ENCODE measurements at places on chromosomes 12 and 14.

DNA sequence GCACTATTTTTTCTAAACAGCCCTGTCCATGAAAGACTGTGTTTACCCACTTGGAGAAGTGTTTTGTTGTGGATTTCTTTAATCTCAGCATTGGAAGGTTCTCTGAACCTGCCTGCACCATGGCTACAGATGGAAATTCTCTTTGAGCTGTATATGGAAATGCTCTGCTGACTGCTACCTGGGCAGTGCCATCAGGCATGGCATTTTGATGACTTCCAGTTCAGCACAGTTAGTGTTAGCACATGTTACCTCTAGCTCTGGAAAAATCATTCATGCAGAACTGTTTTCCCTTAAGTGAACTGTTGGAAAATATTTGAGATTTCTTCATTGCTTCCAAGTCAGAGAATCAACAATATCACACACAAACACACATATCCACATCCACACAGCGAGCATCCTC lies 52.6 kb upstream of the RIC8B start:
- DNase-seq: no peak

DNA sequence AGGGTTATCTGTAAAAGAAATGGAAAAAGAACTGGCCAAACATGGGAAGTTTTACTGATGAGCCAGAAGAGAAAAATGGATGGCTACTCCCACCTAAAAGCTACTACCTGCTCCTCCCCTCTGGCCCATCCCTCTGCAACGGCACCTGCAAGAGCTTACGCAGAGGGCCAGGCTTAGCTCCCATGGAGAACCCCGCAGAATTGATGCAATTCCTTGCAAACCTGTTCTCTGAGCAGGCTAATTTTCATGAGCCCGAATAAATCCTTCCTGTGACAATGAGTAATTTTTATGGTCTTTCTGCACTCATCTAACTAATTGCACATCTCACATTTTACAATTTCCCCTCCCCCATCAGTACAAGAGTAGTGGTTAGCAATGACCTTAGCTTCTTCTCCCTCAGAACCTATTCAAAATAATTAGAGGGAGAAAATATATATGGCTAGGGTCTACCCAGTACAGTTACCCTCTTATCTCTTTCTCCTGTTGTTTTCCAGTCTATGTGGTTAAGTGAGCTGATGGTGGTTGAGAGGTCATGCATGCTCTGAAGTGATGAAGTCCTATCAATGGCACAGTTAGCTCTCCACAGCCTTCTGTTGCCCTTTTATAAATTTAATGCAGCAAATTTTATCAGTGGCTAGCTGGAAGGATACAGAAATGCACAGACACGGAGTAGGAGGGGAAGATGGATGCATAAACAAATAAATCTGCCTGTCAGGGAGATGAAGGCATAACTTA lies 67.7 kb upstream of the NTF3 start:
- DNase-seq: no peak

DNA sequence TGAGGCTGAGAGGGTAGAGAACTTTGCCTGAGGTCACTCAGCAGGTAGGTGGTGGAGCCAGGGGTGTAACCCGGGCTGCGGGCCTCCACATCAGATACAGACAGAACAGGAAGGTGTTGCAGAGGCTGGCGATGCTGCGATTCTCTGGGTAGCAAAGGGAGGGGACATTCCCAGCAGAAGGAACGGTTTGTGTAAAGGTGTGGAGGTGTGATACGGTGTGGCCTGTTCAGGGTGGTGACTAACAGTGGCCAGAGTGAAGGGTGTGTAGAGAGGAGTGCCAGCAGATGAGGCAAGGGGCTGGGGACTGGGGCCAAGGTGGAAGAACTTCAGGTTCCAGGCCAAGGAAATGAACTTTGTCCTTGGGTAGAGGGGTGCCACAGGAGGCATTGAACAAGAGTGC lies 18.2 kb upstream of the FAIM2 start:
- no peak for DNase-seq

DNA sequence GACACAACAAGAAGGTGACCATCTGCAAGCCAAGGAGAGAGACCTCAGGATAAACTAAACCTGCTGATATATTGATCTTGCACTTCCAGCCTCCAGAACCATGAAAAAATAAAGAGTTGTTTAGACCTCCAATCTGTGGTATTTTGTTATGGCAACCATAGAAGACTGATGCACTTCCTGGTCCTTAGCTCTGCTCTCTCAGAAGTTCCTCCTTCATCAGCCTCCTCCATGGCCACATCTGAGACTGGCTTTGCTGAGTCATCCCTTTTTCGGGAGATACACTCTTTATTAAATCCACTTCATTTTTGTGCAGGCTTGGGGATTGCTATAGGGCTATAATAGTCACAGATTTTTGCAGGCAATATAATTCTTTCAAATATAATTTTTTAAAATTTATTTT lies 89.6 kb upstream of the ATF7IP start:
- DNase-seq: no peak

DNA sequence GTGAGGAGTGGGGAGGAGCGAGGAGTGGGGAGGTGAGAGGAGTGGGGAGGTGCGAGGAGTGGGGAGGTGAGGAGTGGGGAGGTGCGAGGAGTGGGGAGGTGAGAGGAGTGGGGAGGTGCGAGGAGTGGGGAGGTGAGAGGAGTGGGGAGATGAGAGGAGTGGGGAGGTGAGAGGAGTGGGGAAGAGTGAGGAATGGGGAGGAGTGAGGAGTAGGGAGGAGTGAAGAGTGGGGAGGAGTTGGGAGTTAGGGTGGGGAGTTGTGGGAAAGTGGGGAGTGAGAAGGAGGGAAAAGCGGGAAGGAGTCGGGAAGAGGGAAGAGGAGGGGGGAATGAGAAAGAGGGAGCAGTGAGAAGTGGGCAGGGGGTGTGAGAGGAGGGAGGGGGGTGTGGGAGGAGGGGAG lies 86.1 kb downstream of the B4GALNT3 start:
- no peak for DNase-seq

DNA sequence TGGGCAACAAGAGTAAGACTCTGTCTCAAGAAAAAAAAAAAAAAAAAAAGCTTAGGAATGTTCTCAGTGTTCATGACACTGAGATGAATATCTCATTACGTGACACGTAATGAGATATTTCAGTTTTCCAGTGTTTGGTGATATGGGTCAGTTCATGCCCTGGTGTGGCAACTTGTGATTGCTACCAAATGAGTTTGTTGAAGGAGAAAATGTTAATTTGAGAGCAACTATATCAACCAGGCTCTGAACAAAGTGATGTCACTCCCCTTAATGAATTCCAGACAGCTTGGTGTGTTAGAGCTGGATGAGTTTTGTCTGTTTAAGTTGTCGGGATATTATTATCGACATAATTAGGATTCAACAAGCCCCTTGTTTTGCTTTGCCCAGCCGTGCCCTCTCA lies 211.7 kb downstream of the DPF3 start:
- no peak for DNase-seq

GRCh38 chr12:91968076-91968776 lies 177.4 kb downstream of the BTG1 start:
- DNase-seq: no peak

DNA sequence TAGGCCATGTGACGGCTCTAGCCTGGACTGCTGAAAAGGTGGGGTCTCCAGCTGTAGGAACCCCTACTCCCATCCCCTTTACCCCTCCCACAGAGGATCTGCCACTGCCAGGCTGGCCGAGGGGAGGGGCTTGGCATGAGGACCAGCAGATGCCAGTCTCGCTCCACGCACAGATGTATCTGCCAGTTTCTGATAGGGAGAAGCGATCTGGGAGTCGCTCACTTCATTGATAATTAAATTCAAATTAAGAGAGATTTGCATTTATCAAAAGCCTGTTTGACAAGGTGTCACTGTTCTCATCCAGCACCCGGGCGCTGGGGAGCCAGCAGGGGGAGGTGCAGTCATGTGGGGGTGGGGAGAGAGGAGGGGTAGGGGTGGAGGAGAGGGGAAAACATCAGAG lies 217.6 kb upstream of the MYL2 start:
- no peak for DNase-seq

DNA sequence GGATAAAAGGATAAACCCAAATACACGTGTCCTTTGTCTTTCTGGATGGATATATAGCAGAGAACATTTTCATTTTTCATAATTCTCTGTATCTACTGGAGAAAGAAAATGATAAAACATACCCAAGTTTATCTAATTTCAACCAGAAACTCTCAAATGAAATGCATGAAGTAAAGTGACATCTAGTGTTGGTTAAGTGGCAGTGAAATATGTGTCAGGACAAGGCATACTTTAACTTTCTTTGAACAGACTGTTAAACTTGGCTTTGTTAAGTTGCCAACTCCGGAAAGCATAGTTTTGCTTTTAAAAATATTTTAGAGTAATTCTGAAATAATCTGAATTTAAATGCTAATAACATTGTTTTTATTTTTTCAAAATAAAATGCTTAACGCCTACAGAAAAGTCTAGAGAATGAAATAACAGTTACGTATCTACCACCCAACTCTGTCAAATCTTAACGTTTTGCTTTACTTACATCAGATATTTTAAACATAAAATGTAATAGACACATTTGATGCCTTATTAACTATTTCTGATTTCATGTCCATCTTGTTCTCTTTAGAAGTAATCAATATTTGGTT lies 25.2 kb upstream of the NTN4 start:
- peak; percentile 25 for DNase-seq

DNA sequence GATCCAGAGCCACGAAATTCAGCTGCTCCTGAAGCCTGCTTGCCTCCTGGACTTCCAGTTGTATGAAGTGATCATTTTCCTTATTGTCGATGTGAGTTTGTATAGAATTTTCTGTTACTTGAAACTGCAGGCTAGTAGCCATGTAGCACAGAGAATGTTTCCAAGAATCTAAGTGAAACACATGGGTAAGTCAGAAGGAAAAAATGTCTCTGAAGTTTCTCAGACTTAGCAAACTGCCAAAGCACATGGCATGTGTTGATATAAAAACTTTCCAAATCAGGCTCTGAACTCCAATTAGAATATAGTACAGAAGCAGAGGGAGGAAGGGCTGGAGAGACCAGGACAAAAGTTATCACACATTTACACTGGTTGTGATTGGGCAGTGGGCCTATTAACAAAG lies 9.8 kb upstream of the PCNX1 start:
- DNase-seq: no peak

DNA sequence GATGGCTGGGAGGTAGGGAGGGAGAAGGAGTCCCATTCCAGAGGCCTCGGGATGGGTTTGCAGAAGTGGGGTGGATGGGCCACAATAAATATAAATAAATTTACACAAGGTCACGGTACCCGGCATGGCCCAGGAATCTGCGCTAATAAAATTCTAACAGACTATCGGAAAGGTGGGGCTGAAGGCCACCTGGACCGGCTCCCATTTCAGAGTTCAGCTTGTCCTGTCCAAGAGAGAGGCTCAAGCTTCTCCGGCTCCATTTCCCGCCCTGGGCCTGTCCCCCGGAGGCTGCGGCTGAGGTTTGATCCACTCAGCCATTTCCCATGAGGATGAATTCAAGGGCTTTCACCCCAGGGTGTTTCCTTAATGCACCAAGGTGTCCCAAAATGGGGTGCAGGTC lies 30.2 kb downstream of the FOXN4 start:
- no peak for DNase-seq

DNA sequence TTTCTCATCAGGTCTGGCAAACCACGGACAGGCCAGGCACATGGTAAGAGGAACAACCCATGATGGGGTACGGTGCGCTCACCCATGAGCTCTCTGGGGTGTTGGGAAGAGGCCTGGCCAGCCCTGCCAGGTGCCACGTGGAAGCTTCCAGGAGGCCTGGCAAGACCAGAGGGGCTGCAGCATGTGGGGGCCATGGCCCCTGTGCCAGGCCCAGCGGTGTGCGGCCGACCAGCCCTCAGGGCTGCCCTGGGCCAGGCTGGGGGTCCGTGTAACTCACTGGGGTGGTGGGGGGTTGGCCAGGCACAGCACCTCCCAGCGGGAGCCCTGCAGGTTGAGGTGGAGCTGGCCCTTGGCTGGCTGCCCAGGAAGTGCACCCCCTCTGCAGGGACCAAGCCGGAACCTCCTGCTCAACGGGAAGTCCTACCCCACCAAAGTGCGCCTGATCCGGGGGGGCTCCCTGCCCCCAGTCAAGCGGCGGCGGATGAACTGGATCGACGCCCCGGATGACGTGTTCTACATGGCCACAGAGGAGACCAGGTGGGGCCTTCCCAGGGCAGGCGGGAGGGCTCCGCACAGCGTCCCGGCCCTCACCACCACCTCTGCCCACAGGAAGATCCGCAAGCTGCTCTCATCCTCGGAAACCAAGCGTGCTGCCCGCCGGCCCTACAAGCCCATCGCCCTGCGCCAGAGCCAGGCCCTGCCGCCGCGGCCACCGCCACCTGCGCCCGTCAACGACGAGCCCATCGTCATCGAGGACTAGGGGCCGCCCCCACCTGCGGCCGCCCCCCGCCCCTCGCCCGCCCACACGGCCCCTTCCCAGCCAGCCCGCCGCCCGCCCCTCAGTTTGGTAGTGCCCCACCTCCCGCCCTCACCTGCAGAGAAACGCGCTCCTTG lies 4.9 kb upstream of the CRIP2 start:
- no peak for DNase-seq

DNA sequence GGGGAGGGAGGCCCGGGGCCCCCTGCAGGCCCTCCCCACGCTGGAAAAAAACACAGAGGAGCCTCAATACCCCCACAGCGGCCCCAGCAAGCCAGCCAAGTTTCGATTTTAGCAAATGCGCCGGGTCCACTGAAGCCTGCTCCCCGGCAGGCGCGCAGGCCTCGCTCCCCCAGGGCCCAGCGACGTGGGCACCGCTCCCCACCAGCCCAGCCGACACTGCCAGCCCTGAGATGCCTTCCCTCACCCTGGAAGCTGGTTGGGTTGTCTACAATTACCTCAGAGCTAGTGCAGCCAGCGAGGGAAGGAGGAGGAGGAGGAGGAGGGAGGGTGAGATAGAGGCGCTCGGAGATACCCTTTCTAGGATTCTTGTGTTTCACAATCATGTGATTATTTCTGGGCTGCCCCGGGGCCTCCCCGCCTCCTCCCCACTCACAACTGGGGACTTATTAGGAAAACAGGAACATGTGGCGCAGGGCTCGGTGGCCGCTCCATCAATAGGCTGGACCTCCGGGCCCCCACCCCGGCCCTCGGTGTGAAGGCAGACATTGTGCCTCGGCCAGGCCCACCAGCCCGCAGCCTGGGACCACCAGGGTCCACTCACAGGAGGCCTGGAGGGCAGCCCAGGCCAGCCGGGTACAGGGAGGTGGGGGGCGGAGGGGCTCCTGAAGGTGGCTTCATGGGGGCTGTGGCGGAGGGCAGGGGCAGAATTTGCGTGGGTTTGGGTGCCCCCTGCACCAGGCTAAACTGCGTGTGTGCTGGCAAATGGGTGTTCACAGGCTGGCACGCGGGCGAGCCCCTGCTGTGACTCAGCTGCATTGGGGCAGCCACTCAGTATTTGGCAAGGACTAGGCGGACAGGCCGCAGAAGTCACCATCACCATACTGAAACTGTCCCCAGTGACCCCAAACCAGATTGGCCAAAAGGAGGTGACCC lies 109.9 kb downstream of the NCOR2 start:
- peak; percentile 63 for DNase-seq

DNA sequence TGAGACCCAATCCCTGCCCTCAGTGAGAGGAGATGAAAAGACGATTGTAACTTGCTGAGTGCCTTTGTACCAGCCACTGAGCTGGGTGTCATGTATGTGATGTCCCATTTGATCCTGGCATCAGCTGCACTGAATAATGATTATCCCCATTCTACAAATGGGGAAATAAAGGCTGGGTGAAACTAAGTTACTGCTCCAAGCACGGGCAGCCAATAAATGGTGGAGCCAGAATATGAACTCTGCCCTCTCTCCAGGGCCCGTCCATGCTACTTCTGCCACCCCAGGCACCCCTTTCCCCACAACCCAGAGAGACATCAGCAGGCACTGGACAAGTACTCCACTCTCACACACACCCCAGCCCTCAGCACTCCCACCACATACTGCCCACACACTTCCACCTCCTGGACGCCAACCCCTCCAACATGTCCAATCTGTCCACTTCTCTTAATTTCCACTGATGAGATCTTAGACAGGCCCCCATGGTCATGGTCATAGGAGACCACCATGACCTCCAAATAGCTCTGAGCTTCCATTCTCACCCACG lies 115.8 kb downstream of the DICER1 start:
- DNase-seq: no peak
